ENCODE measurements at places on chromosomes 3 and 15.

DNA sequence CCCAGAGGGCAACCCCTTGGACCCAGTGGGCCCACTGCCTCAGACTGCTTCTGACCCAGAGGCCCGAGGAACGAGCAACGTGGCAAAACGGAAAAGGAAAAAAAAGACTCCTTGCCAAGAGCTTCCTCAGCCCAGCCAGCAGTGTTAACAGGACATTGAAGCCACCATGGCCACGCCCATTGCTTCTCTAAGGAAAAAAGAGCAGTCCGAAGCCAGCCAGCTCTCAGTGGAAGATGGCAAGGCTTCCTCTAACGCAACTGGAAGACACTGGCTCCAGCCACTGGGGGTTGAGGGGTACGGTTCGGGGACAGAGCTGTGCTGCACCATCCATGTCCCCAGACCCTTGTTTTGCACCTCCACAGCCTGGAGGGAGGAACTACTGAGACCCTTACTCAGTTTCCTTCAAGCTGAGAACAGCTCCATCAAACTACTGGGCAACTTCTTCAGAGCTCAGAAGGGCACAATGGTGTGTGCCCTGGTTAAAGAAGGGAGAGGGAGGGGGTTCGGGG lies 10.7 kb downstream of the BMF start:
- no peak for DNase-seq

GRCh38 chr15:94119923-94120775 lies 111.2 kb upstream of the MCTP2 start:
- peak; percentile 34 for DNase-seq

- DNase-seq: no peak
Measured at GRCh38 chr3:86787091-86787490, 203.9 kb downstream of the VGLL3 start.

DNA sequence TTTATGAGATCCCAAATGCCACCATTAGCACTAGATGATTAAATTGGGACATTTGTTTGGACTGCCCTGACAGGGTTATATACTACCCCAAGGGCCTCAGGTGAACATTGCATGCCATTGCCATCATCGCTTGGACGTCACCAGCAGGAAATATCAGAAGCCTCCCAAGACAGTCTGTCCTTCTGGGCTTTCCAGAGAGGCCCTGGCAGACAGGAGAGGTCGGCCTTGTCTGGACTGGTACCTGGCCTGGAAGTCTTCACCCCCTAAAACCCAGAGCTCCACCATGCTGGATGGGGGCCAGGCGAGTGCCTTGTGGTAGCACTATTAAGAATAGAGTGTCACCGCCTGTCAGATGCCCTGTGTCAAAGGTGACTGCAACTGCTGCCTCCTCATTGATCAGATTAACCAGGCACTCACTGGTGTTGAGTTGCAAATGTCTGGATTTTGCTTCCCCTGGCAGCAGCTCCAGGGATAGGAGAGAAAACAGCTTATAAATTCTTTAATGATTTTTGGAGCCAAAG lies 324.1 kb upstream of the RASGRP1 start:
- no peak for DNase-seq

- DNase-seq: peak; percentile 43
Measured at GRCh38 chr15:101156509-101157159, 95.2 kb downstream of the CHSY1 start.

DNA sequence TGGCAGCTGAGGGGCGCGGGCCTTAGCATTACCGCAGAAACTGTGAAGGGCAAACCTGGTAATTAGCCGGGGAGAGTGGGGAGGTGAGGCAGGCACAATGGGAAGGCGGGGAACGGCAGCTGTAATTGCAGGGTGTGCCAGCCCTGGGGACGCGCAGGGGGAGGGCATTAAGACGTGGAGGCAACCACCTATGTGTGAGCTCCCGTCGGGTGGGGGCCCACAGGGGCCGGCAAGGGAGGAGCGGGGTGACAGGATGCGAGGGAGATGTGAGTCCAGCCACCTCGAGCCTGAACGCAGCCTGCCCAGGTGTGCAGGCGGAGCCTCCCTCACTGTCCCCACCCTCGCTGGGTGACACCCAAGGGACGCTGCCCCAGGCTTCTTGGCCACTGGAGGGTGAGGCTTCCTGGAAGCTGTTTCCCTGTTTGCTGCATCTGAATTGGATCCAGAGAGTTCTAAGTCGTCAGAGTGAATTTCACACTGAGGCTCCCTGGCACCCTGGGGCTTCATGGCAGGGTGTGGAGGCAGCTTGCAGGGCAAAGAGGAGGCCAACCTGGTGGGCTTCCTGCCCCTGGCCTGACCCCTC lies 130.6 kb upstream of the MEF2A start:
- no peak for DNase-seq

GRCh38 chr3:136069933-136070332 lies 104.4 kb downstream of the PPP2R3A start:
- DNase-seq: no peak

- peak; percentile 32 for DNase-seq
Measured at GRCh38 chr15:89105147-89105546, 16.9 kb downstream of the ABHD2 start.

GRCh38 chr15:65550681-65551098 lies 20.4 kb downstream of the HACD3 start:
- DNase-seq: no peak

- no peak for DNase-seq
Measured at GRCh38 chr3:133159498-133160475, 121.6 kb downstream of the TMEM108 start.
